ENCODE measurements at places on chromosomes 4 and X.

DNA sequence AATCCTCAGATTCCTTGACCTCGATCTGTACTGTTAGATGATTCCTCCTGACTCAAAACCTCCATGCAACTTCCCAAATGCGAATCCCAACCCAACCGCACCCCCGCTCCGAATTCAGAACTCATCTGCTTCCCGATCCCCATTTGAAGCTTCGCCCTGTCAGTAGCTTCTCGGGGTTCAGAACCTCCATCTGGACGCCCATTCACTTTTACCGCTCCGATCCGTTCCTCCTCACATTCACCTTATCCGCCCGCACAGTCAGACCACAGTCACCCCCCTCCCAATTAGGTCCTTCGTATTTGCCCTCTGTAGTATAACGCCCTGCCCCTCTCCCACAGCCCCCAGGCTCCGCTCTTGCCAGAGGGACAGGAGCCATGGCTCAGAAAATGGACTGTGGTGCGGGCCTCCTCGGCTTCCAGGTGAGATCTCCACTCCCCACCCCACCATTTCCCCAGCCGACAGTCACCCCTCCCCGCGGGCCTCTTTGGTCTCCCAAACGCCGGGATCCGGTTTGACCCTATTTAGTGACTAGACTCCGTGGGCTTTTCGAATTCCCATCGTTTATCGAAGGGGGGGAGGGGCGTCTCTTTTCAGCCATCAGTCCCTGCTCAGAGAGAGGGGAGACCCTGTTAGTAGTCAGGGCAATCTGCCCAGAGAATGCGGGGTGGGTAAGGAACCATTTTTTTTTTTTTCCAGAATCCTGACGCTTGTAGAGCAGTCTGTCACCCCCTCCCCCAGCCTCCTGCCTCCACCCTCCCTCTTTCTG is 691 bp downstream of the MAGED1 start:
- no peak for DNase-seq

DNA sequence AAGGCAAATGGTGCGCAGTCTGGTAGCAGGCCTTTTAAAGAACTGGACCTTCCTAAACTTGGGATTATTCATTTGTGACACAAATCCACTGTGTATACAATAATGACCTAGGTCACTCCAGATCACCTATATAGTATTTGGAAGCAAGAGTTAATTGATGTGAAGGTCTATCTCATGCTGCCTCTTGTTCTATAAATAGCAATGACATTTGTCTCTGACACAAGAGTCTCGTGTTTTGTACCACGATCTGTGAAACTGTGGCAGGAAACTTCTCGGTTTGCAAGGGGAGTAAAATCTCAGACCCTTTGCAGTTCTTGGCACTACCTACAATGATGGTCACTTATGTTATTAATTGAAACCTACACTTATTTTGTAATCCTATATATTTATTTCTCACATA is 1408.4 kb downstream of the PCDH7 start:
- DNase-seq, result no peak

GRCh38 chr4:153267890-153268289 is 63.6 kb downstream of the TRIM2 start:
- no peak for DNase-seq

- peak; percentile 25 for DNase-seq
These were observed 8.8 kb downstream of the TMEM255A start for GRCh38 chrX:120302434-120302833.

DNA sequence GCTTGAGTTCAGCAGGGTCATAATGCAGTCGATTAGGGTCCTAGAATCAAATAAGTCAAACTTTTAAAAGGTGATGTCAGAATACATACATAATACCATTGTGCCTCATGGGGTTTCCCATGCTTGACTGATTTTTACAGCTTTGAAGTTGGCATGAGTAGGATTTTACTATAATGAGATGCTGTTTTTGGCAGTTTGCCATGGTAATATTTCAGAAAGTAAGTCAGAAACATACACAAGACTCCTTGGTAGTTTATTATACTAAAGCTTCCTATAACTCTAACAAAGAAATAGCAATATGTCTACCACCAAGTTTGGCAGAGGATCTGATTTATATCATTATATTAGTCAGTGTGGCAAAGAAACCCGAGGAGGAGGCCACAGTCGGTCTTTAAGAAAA is 45.2 kb downstream of the PHKA2 start:
- DNase-seq, result no peak

- DNase-seq, result no peak
These were observed 10.4 kb upstream of the HSPA4L start for GRCh38 chr4:127771535-127772275.

DNA sequence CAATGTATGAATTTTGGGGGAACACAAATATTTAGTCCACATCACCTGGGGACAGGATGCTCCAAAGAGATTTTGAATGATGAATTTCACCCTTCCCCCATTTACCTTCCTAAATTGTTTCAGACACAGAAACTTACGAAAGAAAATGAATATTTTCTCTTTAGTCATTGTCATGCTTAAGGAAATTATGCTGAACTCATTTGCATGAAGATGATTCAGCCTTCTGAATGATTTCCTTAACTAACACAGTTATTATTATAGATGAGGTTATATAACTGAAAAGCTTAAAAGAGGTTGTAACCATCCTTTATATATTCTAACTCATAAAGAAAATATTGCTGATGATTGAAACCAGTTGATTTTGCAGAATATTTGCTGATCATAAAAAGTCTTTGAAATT is 61.1 kb downstream of the KCNIP4 start:
- no peak for DNase-seq

- no peak for DNase-seq
These were observed 19.0 kb downstream of the MAB21L2 start for GRCh38 chr4:150600812-150601445.

- DNase-seq, result no peak
These were observed 40.5 kb upstream of the PGRMC2 start for GRCh38 chr4:128328106-128328505.

- no peak for DNase-seq
These were observed 81.7 kb downstream of the SHISA3 start for GRCh38 chr4:42478946-42479345.

DNA sequence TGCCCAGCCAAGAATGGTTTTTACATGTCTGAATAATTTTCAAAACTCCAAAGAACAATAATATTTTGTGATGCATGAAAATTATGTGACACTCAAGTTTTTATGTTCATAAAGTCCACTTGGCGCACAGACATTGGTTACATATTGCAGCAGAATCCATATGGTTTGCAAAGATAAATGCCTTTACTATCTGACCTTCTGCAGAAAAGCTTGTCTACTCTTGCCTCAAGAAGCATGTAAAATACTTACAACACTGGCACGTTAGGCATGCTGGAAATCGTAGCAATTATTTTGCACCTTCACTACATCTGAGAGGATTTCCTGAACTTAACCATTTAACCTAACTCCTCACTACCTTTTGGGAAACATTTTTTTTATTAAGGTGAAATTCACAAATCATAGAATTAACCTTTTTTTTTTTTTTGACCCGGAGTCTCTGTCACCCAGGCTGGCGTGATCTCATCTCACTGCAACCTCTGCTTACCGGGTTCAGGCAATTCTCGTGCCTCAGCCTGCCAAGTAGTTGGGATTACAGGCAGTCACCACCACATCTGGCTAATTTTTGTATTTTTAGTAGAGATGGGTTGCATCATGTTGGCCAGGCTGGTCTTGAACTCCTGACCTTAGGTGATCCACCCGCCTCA is 3.5 kb upstream of the XG start:
- no peak for DNase-seq

- peak; percentile 27 for DNase-seq
These were observed at the start of gene TLR6 for GRCh38 chr4:38856524-38857337. TLR6 (minus strand) TSS chr4:38856817; CDS start chr4:38829473, 27,344 bp downstream.

DNA sequence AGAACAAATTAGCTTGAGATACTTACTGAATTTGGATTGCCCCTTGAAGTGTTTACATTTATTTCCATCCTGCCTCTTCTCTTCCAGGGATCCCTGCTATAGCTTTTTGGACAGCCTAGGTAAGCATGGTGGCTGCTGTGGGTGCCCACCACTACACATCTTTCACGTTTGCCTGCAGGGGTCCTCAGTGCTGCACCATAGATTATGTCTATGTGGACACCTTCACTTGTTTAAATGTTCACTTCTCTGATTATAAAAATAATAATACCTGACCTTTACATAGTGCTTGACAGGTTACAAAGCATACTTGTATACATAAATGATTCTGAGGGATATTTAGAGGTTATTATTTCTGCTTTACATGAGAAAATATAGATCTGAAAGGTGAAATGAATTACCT is 67.9 kb upstream of the SLC4A4 start:
- DNase-seq, result no peak

DNA sequence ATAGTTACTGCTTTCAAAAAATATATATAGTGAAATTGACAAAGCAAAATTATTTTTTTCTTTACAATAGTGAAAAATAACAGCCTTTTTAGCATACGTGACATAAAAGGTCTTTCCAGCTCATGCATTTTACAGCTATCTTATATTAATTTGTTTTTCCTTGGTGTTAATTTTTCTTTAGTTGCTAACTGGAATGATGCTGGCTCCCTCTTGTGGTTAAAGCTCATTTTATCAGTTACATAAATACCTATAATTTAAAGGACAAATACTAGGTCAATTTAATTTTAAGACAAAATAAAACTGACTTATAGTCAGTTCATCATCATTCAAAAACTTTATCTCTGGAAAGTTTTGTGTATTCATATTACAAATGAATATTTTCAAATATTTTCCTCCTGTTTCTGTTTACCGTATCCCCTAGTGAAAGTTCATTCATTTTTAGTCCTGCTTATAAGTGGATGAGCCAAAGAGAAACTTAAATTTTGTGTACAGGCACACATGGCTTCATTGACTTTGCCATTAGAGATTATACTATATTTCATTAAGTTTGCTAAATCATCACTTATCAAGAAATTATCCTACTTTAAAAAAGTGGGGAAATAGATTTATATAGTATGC is 9.9 kb upstream of the ANAPC4 start:
- peak; percentile 31 for DNase-seq

- no peak for DNase-seq
These were observed 93.5 kb upstream of the ADAD1 start for GRCh38 chr4:122285285-122285684.

- no peak for DNase-seq
These were observed 8.7 kb downstream of the EGF start for GRCh38 chr4:109921384-109921808.

- DNase-seq, result no peak
These were observed 5.7 kb upstream of the NHS start for GRCh38 chrX:17369309-17369708.

- DNase-seq, result no peak
These were observed 68.7 kb downstream of the SUPT20HL2 start for GRCh38 chrX:24245202-24245601.

- no peak for DNase-seq
These were observed 25.4 kb downstream of the GPC3 start for GRCh38 chrX:133959972-133960371.

DNA sequence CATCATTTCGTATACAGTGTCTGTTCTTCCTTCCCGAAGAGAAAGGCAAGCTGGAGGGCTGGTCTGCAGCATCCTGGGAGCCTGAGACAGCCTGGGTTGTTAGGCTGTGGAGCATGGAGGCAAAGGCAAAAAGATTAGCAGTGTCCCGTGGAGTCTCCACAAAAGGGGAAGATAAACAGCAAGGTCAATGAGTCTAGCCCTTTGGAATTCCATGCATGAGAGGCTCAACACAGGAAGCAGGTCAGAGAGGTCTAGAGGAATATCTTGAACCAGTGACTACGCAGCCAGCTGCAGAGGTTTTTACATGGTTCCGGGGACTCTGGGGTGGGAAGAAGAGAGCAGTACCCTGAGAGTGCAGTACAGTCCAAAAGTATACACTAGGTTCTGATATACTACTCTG is 12.2 kb upstream of the MCF2 start:
- no peak for DNase-seq

DNA sequence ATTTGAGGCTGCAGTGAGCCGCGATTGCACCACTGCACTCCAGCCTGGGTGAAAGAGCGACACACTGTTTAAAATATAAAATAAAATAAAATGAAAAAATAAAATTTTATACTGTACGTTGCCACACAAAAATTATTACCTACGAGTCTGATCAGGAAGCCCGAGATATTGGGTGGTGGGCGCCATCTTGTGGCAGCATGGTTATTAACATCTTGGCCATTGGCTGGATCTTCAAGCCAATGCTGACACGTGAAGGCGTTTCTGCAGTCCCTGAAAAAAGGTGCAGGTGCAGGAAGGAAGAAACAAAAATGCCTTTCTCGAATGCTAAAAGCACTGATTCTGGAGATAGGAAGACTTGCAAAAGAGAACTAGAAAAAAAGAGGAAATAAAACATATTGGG is 4.9 kb upstream of the TLR8 start:
- DNase-seq, result peak; percentile 53

- peak; percentile 18 for DNase-seq
These were observed 56.4 kb upstream of the XIAP start for GRCh38 chrX:123803331-123803983.

DNA sequence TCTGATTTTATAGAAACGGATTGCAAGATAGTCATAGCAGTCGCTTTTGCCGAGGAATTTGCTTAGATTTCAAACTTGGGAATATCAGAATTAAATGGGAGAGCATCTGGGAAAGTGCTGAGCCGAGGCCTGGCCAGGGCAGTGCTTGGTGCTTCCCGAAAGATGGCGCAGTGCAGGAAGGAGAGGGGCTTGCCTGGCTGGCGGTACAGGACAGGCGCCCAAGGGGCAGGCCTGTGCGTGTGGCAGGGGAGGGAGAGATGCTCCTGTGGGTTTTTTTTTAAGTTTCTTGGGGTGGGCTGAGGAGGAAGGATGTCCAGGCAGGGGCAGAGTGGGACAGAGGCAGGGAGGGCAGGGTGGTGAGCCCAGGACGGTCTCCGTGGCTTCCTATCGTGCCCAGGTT is 241.1 kb downstream of the AFAP1 start:
- no peak for DNase-seq

DNA sequence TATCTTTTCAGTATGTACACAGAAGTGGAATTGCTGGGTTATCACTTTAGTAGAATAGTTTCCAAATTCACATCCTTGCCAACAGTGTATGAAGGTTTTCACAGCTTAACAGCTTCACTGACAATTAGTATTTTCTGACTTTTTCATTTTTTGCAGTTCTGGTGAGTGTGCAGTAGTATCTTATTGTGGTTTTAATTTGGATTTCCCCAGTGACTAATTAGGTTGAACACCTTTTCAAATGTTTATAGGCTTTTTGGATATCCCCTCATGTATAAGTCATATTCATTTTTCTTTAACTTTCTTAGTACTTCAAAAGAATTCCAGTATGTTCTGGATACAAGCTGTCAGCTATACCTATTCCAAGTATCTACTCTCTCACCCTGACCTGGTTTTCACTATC is 37.1 kb downstream of the BRCC3 start:
- no peak for DNase-seq

DNA sequence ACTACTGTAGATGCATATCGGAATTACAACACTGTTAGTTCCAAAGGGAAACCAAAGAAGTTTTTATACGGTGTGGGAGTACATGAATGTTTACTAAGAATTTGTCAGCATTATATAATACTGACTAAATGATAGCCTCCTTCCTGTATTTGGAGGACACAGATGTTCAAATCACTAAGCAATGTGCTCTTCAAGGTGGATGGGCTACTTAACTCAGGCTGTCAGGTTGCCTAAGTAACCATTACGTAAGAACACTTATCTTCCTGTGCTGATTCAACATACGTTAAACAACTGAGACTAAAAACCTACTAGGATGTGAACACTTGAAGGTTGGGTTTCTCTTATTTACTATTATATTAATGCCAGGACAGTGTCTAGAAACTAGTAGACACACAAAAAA is 81.9 kb upstream of the HPGD start:
- no peak for DNase-seq
